ENCODE measurements at places on chromosomes 11 and 22.

GRCh38 chr22:35892192-35892591 lies 136.4 kb downstream of the RBFOX2 start:
- DNase-seq: no peak

DNA sequence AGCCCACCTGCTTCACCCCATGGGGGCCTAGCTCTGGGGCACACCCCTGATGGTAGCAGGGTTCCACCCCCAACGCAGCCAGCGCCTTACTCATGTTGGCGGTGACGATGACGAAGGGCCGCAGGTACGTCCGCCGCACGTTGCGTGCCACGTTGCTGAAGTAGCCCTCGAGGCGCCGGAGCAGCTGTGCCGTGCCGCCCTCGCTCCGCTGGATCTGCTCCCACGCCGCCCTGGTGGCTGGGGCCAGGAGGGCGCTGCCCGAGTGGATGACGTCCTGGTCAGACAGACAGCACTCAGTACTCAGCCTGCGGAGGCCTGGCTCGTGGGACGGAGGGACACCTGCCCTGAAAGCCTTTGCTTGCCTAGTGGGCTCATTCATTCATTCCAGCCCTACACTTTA lies 50.8 kb downstream of the TRMU start:
- no peak for DNase-seq

GRCh38 chr22:28582806-28583205 lies 96.8 kb downstream of the TTC28 start:
- no peak for DNase-seq

DNA sequence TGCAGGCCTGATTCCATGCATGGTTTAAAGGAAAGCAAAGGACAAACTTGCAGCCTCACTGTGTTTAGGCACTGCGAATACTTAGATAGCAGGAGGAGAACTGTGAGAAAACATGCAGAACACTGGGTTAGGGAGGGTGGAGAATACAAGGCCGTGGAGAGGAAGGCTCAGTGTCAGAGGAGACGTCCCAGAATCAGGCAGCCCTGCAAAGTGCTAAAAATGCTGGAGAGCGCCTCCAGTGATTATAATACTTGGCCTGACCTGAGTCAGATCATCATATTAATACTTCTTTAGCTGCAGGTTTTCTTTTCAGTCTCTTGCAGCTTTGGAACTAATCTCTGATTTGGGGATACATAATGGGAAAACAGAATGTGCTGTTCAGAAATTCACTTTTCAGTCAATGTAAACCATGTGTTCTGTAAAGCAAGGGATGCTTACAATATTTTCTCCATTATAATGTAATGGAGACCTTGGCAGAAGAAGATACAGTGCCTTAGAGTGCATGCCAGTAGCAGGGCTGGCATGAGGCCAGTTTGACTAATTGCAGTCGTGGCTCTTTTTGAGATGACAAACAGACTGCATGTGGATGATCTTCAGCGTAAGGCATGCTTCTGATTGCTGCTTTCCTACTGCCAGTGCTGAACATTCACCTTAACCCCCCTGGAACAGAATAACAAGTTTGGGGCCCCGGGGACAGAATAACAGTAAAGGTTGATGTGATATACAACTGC lies 16.8 kb downstream of the EXT2 start:
- DNase-seq: no peak

GRCh38 chr11:88320149-88320559 lies 17.4 kb downstream of the CTSC start:
- DNase-seq: no peak

- no peak for DNase-seq
Observed at GRCh38 chr11:5348551-5349194, 2.6 kb upstream of the OR51B6 start.

DNA sequence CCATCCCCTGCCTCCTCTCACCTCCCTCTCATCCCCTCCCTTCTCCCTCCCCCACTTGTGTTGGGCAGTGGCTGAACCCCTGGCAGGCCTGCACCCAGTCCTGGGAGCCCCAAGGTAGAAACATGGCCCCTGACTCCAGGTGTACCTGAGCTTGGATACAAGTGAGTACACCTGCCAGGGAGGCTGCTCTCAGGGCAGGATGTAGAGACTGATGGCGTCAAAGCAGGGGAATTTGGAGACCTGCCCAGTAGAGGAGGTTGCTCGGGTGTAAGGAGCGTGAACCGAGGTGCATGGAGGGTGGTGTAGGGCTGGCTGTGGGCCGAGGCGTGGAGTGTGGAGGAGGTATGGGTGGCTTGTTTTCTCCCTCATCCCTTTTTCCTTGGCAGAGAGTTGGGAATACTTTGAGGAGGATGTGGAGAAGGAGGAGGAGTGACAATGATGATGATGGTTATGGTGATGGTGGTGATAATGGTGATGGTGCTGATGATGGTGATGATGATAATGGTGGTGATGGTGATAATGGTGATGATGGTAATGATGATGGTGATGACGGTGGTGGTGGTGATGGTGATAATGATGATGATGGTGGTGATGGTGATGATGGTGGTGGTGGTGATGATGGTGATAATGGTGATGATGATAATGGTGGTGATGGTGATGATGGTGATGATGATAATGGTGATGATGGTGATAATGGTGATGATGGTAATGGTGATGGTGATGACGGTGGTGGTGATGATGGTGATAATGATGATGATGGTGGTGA lies 12.3 kb downstream of the MRGPRG start:
- no peak for DNase-seq

- no peak for DNase-seq
Observed at GRCh38 chr11:106642331-106642730, 375.9 kb downstream of the GUCY1A2 start.

GRCh38 chr11:118691926-118692830 lies 12.7 kb upstream of the TREH start:
- DNase-seq: peak; percentile 49

- no peak for DNase-seq
Observed at GRCh38 chr11:104090767-104091166, 54.3 kb downstream of the DDI1 start.

DNA sequence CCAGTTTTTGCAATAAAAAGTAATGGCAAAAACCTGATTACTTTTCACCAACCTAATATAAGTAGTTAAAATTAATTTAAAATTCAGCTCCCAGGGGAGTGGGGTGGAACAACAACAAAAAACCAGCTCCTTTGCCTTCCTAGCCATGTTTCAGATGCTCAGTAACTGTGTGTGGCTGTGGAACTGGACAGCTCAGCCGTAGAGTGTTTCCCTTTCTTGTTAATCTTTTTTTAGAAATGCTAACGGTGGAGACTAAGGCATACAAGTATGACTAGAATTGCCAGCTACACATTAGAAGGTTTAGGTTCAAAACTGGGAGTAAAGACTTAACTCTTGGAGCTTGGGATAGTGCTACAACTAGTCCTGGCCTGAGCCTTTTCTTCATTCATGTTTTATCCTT lies 45.0 kb downstream of the PPP6R3 start:
- DNase-seq: no peak

- no peak for DNase-seq
Observed at GRCh38 chr11:39341461-39341860, 2118.0 kb downstream of the LRRC4C start.

- DNase-seq: no peak
Observed at GRCh38 chr22:45329530-45329936, 19.8 kb downstream of the FAM118A start.

- DNase-seq: no peak
Observed at GRCh38 chr11:40290171-40290631, 1169.3 kb downstream of the LRRC4C start.

- DNase-seq: no peak
Observed at GRCh38 chr11:65297026-65297672, 17.5 kb upstream of the CDC42EP2 start.

- DNase-seq: no peak
Observed at GRCh38 chr11:132184079-132184478, 813.7 kb downstream of the NTM start.

- DNase-seq: no peak
Observed at GRCh38 chr11:28836285-28837081, 728.3 kb downstream of the METTL15 start.

DNA sequence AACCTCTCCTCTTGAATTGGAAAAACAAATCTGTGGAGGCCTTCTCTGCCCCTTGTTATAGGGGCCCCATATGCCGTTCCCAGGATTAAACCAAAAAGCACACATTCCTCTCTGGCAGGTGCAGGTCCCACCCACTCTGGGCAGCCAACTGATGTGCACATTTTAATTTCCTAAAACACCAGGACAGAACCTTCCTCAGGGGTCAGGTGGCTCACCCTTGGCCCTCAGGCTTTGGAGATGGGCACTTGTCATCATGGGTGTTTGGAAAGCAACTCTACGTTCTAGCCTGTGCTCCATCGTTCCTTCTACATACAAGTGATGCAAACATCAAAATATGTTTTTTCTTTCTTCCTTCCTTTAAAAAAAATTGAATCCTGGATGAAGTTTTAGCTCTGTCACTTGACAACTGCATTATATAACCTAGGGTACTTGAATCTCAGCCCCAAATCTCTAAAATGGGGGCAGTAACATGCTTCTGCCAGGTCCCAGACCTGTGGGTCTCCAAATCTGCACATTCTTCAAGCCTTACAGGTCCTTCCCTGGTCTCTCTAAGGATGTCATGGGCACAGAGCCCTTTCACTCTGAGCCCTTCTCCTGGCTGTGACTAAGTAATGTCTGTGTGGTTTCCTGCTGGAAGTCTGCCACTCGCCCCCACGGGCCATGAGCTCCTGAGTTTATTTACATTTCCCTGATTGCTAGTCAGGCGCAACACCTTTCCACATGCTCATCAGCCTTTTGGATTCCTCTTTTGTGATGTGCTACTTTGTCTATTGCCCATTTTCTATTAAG lies 43.8 kb downstream of the KCNQ1OT1 start:
- DNase-seq: no peak

DNA sequence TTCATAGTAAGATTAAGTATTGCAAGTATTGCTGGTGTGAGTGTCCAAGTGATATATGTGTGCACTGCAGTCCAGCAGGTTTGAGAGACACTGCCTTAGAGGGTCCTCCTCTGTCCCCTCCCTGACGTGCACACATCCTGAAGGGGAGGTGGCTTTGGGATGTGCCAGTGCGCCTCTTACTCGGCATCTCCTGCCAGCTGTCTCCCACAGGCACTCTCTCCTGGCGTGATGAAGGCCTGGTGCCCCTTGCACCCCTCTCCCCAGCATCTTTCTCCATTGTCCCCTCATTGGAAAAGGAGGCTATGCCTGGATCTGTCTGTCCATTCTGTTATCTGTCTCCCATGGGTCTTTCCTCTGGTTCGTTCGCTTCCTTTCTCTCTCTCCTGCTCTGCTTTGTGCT lies 24.2 kb downstream of the GTPBP1 start:
- no peak for DNase-seq

DNA sequence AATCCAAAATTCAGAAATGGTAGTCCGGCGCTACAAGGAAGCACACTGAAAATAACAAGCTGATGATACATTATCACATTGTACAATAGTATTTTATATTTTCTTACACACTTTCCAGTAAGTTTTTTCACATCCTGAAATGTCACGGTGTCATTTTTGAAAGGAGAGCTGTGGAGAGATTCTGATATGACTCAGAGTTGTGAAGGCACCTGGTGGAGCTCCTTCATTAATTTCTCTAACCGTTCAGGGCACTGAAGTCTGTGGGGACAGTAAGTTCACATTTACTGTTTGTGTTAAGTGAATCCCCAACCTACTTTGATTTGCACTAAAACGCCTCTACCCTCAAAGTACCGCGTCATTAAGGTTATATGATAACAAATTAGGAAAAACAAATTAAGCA lies 13.3 kb downstream of the LDHAL6A start:
- no peak for DNase-seq

DNA sequence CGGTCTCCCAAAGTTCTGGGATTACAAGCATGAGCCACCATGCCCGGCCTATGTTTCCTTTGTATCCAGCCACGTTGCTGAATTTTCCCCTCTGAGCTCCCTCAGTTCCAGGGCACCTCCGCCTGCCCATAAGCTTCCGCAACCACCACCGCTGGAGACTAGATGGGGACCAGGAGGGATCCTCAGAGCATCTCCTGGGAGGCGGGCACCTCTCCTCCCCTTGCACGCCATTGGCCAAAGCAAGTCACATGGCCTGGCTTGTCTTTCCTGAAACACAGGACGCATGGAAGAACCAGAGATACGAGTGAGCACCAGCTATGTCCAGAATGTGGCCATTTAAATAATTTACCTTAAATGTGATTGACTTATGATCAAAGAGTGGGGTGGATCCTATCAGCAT lies 388.3 kb downstream of the BRD1 start:
- DNase-seq: no peak

- no peak for DNase-seq
Observed at GRCh38 chr22:49622241-49623105, 205.2 kb downstream of the BRD1 start.

DNA sequence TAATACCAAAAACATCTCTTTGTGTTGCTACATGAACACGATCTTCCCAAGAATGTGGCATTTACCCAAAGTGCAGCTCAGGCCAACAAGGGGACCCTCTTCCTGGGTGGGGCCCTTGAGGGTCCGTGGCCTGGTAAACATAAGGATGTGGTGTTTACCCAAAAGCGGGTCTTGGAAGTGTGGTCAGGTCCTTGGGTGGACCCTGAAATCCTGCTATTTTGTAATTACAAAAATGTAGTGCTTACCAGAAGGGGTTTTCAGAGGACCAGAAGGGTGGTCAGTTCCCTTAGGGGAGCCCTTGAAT lies 87.8 kb upstream of the PRDM11 start:
- DNase-seq: no peak

- no peak for DNase-seq
Observed at GRCh38 chr22:22079404-22080148, 97.0 kb upstream of the TOP3B start.

- no peak for DNase-seq
Observed at GRCh38 chr22:33565580-33565995, 354.7 kb downstream of the LARGE1 start.

- no peak for DNase-seq
Observed at GRCh38 chr11:11270236-11270775, 82.7 kb downstream of the CSNK2A3 start.
